Spinal cord (tissue), 10 donors: ENCODE measurements at places on chromosomes 13 and 19. TPM values are rescaled to one million over a fixed set of nuclear protein-coding genes. Genes with fewer than 3 reads are reported as not detected.

The PLVAP gene
- 12.0 TPM for polyA plus RNA-seq

The KLK2 gene
- not detected for polyA plus RNA-seq

The SH3GL1 gene
- 104 TPM for polyA plus RNA-seq

The KL gene
- polyA plus RNA-seq, result 2.1 TPM

The CFAP97D2 gene
- 0.65 TPM for polyA plus RNA-seq

The FKRP gene
- 23.3 TPM for polyA plus RNA-seq

The ATCAY gene
- 158 TPM for polyA plus RNA-seq

The SERPINE3 gene
- polyA plus RNA-seq, result 0.89 TPM

The SPRYD7 gene
- 25.5 TPM for polyA plus RNA-seq

The ZNF177 gene
- polyA plus RNA-seq, result 16.9 TPM

The NCAN gene
- polyA plus RNA-seq, result 623 TPM

The FAM124A gene
- 14.1 TPM for polyA plus RNA-seq

The ZNF615 gene
- 12.8 TPM for polyA plus RNA-seq

The F2RL3 gene
- 0.16 TPM for polyA plus RNA-seq

The CAMSAP3 gene
- polyA plus RNA-seq, result 45.8 TPM

The OLFM2 gene
- polyA plus RNA-seq, result 237 TPM

The DAND5 gene
- polyA plus RNA-seq, result 0.49 TPM

The FPR1 gene
- 8.0 TPM for polyA plus RNA-seq

The GPC6 gene
- polyA plus RNA-seq, result 19.8 TPM

The FRY gene
- polyA plus RNA-seq, result 96.7 TPM

The LCP1 gene
- 13.8 TPM for polyA plus RNA-seq

The RNF17 gene
- polyA plus RNA-seq, result 0.44 TPM
